ENCODE measurements at places on chromosomes 1 and 21.
A peak's percentile ranks its signal among the peaks of the same experiment; 100 is the strongest.

GRCh38 chr21:31011412-31011811, 26.9 kb downstream of the KRTAP19-8 start:
- DNase-seq: no peak

DNA sequence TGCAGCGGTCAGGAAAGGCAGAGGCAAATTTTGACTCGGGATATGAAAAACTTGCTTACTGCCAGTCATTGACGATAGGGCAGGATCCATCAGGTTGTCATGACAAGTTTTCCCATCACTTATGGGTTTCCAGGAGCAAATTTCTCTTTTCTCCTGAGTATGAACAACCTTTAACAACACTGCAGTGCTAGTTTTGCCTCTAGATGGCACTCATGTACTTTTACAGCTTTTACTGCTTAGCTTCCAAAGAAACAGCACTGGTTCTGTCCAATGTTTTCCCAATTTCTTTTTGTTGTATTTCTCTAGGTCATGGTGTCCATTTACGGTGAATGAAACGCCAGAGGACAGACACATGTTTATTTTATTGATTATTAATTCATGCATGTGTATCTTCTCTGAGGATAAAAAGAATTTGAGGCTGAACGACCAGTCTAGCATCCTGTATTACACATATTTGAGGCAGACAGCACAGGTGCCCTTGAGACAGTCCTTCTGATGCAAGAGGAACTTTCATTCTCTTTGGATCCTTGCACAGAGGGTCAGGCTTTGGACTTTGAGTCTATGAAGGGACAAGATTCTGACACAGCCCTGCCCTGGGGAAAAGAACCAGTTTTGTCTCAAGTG, 112.3 kb upstream of the TRABD2B start:
- DNase-seq: no peak

DNA sequence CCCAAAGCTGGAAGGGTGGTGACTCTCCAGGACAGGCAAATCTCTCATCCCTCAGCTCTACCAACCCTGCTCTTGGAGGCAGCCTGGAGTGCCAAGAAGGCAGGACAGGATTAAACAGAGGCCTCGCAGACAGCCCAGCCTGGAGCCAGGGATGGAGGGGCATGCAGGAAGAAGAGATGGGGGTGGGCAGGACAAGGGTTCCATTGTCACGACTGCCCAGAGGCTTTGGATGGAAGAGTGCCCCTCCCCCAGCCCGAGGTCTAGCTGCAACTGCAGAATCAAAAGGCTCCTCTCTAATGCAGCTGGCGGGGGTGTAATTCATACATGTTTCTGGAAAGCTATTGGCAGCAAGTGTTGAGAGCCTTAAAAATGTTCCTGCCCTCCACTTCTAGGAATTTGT, 8.8 kb downstream of the RAB7B start:
- no peak for DNase-seq

GRCh38 chr21:26851109-26851944, 6.1 kb upstream of the ADAMTS1 start:
- no peak for DNase-seq

- DNase-seq: no peak
Measured at GRCh38 chr21:41659791-41660560, 106.9 kb downstream of the RIPK4 start.

DNA sequence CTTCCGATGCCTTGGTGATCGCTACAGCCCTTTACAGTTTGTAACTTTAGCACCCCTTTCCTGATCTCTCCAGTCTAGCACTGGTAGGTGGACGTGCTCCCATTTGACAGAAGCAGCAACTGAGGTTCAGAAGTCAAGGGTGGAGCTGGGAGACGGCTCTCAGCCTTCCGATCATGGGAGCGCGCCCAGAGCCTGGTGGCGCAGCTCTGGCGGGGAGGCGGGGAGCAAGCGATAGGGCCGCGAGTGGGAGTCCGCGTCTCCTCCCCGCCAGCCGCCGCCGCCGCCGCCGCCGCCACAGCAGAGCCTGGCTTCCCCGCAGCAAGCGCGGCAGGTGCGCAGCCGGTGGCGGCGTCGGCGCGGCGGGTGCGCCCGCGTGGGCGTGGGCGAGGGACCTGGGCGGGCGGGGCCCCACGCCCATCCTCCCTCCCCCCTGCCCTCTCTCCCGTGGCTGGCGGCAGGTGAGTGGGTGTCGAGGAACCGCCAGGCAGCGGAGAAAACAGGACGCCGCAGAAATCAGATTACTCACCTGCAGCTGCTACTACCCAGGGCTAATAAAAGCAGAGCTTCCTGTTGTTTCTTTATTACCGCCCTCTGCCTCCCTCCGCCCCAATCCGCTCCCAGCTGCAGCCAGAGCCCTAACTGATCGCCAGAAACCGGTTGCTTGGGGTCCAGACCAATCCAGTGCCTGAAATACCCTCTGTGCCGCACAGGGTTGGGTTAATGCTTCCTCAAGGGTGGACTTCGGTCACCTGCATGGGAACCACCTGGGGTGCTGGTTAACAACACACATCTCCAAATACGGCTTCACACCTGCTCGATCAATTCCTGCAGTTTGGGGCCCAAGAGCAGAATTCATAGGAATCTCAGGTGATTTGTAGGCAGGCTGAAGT, 60.2 kb upstream of the ID3 start:
- DNase-seq: peak; percentile 62

- no peak for DNase-seq
Measured at GRCh38 chr1:220250681-220251080, 21.6 kb downstream of the RAB3GAP2 start.

Measured in stimulated activated CD8-positive, alpha-beta memory T cell treated with anti-CD3 and anti-CD28 coated beads, Interleukin-4, amount 100 ng/mL, for 4 hours (primary cell).